ENCODE measurements at places on chromosomes 3 and 15. TPM values are rescaled to one million over a fixed set of nuclear protein-coding genes. Genes with fewer than 3 reads are reported as not detected.

Gene GPR87
- not detected for total RNA-seq

Gene CYP8B1
- total RNA-seq, result not detected

Gene GOLGA6L10
- 14.1 TPM for total RNA-seq

Gene HES1
- total RNA-seq, result 14.7 TPM

Gene SLC2A2
- total RNA-seq, result not detected

Gene GOLGA6B
- total RNA-seq, result not detected

Gene NR2C2
- total RNA-seq, result 134 TPM
